A673 (cell line): ENCODE measurements at places on chromosomes 7 and 10.

DNA sequence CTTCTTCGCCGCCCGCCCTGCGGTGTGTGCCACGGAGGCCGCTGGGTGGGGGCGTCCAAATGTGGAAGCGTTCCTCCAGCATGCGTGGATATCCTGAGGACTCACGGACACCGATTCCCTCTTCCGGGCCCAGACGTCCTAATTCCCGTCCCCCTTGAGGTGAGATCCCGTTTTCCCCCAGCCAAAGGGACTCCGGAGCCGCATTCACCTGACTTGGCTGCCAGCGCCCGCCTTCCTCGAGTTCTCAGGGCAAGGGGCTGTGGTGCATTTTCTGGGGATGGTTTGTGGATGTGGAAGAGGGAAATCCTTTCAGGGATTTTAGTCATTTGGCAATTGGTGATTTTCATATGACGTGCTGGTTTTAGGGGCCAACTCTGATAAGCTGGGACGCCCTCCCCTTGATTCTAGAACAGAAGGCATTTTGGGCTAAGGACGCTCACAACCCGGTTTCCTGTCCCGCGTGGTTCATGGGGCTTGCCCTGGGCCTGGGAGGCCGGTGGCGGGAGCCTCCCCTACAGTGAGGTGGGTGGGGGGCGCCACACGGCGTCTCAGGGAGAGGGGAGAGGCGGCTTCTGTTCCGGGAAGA is 165.4 kb downstream of the ACTR3B start:
- H3K4me3 ChIP-seq: no peak overlapping the region
- H3K36me3 ChIP-seq: no peaks in the 10 kb centered on the region
- DNase-seq: no peak
- H3K27me3 ChIP-seq: peaks cover 57% of the 10 kb centered on the region
- no peak overlapping the region for H3K27ac ChIP-seq

DNA sequence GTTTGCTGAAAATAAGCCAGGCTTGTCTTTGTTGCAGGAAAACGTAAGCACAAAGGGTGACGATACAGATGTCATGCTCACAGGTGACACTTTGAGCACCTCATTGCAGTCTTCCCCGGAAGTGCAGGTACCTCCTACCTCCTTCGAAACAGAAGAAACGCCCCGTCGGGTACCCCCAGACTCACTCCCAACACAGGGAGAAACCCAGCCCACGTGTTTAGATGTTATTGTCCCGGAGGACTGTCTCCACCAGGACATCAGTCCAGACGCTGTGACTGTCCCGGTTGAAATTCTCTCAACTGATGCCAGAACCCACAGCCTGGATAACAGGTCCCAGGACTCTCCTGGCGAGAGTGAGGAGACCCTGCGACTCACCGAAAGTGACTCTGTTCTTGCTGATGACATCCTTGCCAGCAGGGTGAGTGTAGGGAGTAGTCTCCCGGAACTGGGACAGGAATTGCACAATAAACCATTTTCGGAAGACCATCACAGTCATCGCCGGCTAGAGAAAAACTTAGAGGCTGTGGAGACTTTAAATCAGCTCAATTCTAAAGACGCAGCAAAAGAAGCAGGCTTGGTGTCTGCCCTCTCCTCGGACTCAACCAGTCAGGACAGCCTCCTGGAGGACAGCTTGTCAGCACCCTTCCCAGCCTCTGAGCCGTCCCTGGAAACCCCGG is 18.3 kb upstream of the BHLHA15 start:
- peaks cover 16% of the 10 kb centered on the region for H3K36me3 ChIP-seq
- H3K27me3 ChIP-seq: no peaks in the 10 kb centered on the region
- no peak for DNase-seq
- no peak overlapping the region for H3K27ac ChIP-seq
- H3K4me3 ChIP-seq: no peak overlapping the region

GRCh38 chr7:91636129-91636724 is 244.3 kb downstream of the MTERF1 start:
- H3K27me3 ChIP-seq: no peaks in the 10 kb centered on the region
- H3K4me3 ChIP-seq: no peak overlapping the region
- no peak overlapping the region for H3K27ac ChIP-seq
- H3K36me3 ChIP-seq: no peaks in the 10 kb centered on the region
- DNase-seq: peak; percentile 67
- peaks cover 29% of the 10 kb centered on the region for H3K4me1 ChIP-seq

DNA sequence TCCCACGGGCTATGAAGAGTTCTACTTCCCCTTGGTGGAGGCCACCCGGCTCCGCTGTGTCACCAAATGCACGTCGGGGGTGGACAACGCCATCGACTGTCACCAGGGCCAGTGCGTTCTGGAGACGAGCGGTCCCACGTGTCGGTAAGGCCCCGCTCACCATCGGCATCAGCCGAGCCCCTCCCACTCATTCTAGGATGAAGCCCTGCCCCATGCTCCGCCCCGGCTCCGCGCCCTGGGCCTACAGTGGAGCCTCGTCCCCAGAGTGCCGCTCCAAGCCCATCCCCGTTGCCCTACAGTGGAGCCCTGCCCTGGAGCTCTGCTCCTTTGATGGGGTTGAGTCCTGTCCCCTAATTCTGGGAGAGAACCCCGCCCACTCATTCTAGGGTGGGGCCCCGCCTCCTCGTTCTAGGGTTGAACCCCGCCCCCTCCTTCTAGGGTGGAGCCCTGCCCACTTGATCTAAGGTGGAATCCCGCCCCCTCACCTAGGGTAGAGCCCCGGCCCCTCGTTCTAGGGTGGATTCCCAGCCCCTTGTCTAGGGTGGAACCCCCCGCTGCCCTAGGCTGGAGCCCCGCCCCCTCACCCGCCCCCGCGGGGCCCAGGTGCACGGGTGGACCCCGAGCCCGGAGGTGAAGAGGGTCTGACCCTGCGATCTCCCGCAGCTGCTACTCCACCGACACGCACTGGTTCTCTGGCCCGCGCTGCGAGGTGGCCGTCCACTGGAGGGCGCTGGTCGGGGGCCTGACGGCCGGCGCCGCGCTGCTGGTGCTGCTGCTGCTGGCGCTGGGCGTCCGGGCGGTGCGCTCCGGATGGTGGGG is 3.4 kb upstream of the MUC12 start:
- peaks cover 11% of the 10 kb centered on the region for H3K4me1 ChIP-seq
- H3K27ac ChIP-seq: no peak overlapping the region
- H3K36me3 ChIP-seq: no peaks in the 10 kb centered on the region
- peaks cover 67% of the 10 kb centered on the region for H3K27me3 ChIP-seq
- H3K4me3 ChIP-seq: peak overlapping the region; percentile 41

- peaks cover 28% of the 10 kb centered on the region for H3K4me1 ChIP-seq
- DNase-seq: no peak
- peak overlapping the region; percentile 58 for H3K4me3 ChIP-seq
- H3K36me3 ChIP-seq: no peaks in the 10 kb centered on the region
- H3K27ac ChIP-seq: no peak overlapping the region
These were observed 17.4 kb downstream of the POLL start for GRCh38 chr10:101570428-101571270.
